Right lung (tissue), 10 donors: ENCODE measurements at places on chromosomes 5 and 9.
A peak's percentile ranks its signal among the peaks of the same experiment; 100 is the strongest.

- DNase-seq: no peak
Observed at GRCh38 chr5:83846624-83847350, 126.1 kb upstream of the HAPLN1 start.

- no peak for DNase-seq
Observed at GRCh38 chr5:148633067-148633377, 21.3 kb downstream of the HTR4 start.

GRCh38 chr5:133938039-133938821, 30.2 kb downstream of the C5orf15 start:
- no peak for DNase-seq

DNA sequence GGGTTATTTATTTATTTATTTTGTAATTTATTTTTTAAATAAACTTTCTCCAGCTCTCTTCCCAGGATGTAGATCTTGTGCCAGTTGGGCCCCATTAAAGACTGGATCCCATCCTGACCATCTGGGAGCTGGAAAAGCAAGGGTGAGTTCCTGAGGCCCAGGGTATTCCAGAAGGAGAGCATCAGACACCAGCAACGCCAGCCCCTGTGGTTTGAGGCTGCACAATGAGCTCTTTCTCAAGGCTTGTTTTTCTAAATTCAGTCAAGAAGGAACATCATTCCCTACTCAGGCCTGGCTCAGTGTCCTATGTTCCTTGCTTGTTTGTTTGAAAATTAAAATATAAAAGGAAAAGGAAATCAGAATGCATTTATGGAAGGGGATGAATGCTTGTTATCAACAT, 313.3 kb downstream of the EBF1 start:
- no peak for DNase-seq

GRCh38 chr5:59430066-59430685, 463.4 kb downstream of the PDE4D start:
- no peak for DNase-seq

- DNase-seq: no peak
Observed at GRCh38 chr9:127660886-127661741, 45.7 kb upstream of the CFAP157 start.

DNA sequence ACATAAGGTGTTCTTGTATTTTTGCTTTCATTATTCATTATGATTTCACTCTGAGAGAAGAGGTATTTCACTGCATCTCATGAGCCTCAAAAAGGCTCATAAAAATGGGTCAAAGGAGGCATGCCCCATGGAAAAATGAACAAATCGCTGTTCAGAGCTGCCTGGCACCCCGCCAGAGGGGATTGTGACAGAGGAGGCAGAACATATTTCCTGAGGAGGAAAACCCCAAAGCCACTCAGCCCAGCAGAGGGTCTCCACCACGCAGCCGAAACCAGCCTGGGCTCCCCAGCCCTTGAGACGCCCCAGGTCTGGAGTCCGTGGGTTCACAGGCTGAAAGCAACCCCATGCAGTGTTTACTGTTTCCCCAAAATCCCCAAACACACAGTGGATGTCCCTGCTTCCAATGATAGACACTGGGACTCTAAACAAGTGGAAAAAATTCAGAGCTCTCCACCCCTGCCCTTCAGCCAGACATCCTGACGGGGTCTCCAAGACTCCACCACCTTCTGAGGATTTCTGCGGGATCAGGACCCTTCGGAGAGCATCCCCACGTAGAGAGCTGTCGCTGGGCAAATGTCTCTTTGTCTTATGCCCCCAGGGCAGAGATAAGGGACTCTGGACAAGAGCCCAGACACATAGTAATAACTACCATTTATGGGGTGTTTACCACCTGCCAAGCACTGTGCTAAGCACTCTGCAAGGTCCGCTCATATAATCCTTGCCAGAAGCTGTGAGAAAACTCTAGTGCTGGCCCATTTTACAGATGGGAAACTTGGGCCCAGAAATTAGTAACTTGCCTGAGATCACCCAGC, 122.3 kb downstream of the PAX5 start:
- DNase-seq: peak; percentile 1

GRCh38 chr5:125559296-125559695, 812.9 kb upstream of the ZNF608 start:
- no peak for DNase-seq

GRCh38 chr5:139051392-139051791, 146.8 kb downstream of the SIL1 start:
- DNase-seq: no peak

DNA sequence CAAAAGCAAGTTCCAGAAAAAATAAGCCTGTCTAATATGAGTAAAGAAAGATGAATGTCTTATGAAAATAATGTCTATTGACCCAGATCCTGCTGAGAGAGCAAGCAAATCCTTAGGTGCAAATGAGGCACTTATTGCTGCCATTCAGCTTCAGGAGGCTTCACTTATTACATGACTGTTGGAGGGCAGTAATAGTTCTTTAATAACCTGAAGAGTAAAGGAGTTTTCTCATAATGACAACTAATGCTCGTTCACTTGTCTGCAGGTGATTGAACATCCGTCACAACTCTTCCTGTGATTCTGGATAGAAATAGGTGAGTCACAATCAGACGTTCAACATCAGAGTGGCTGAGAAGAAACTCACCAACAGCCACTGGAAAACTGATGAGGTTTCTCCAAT, 58.3 kb downstream of the SPOCK1 start:
- DNase-seq: no peak

DNA sequence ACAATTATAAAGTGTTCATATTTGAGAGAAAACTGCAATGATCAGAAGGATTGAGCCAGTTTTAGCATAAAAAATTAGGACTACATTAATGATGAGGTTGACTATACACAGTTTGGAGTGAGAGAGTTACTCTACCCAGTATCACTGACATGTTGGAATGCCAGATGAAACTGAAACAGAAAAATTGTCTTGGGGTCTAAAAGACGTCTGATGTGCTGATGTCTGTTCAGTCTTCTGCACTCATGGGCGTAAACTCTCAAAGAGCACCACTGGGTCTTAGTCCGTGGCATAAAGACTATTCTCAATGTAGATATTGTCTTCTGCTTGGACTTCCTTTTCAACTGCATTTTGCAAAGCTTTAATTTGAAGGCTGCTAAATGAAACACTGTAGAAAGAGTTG, 29.5 kb downstream of the HAVCR1 start:
- DNase-seq: no peak

DNA sequence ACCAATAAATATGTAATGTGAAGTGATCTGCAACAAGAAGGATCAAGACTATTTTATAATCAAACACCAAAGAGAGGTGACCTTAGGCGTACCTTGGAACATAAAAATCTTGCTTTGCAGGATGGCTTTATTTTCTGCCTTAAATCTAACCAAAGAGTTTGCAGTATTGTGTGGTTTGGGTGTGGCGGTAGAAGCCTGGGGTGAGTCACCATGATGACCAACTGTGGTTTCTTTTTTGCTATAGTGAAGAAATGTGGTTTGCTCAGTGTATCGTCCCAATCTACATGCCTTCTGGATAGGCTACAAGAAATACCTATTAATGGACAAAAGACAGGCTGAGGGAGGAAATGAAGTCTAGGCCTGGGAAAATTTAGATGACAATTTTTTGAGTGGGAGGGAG, 5.1 kb upstream of the CAST start:
- no peak for DNase-seq

- DNase-seq: no peak
Observed at GRCh38 chr9:115025721-115026120, 92.2 kb downstream of the TNC start.

DNA sequence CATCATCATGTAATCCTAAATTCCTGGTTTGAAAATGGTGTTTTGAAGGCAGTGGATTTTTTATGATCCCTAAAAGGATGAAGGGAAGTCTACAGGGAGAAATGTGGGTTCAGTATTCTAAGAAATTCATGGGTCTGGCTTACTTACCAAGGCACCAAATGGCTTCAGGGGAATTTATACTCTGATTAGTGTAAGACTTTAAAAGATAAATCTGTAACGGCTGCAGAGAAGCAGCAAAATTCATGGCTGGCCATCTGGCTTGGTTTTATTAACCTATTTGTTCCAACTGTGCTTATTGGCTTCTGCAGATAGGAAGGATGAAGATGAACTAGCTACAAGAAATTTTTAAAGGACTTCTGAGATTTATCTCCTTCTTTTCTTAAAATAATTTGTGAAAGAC, 222.8 kb downstream of the TENT4A start:
- DNase-seq: no peak

GRCh38 chr5:9507974-9508373, 37.9 kb downstream of the SEMA5A start:
- DNase-seq: no peak

GRCh38 chr5:68739752-68740151, 354.1 kb upstream of the SLC30A5 start:
- DNase-seq: no peak

GRCh38 chr5:10250806-10251276, 761 bp downstream of the CCT5 start:
- no peak for DNase-seq

DNA sequence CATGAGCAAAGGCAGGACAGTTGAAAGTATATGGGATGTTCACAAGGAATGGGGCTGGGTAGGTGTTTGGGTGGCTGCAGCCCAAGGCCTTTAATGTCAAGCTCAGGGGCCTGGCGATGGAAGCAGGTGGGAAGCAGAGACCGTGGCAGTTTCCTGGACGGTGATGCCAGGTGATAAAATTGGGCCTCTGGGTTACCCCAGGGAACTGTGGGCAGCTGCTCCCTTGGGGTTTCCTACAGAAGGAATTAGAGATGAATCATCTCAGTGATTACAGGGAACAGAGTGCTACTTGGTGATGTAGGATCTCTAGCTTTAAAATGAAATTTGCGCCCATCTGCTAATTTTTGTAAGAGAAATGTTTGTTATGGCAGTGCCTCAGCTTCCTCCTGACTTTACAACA, 39.2 kb downstream of the TSTD2 start:
- DNase-seq: no peak

DNA sequence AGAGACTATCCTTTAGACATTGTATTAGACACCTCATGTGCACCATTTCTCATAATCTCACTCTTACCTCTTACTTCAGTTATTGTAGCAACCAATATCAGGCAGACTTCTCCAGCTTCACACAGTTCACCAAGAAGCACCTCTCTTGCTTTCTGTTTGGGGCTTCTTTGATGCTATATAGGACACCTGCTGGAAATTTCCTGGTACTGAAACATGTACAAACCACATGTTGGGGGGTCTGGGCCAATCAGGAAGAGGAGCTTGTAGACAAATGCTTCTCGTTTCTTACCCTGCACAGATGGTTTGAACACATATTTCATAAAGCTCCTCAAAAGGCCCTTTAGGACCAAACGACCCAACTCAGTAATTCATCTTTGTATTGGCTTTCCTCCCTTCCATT, 212.1 kb downstream of the IZUMO3 start:
- no peak for DNase-seq

DNA sequence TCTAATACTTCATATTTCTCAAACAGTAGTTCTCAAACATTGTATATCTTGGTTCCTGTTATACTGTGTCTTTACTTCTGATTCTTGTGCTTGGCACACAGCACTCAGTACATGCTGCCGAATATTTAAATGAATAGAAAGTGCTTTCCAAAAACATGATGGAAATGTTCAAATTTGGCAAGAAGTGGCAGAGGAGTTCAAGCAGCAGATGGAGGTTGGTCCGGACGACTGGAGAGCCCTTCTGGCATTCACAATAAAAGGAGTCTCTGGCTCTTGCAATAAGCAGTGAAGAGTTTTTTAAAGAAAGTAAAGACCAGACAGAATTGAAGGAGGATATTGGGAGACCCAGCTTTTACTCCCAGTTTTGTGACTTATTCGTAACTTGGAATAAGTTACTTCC, 36.3 kb downstream of the TSTD2 start:
- no peak for DNase-seq

- DNase-seq: no peak
Observed at GRCh38 chr5:108669462-108669861, 78.2 kb upstream of the FER start.

- DNase-seq: no peak
Observed at GRCh38 chr5:95449460-95449859, 58.3 kb downstream of the FAM81B start.

DNA sequence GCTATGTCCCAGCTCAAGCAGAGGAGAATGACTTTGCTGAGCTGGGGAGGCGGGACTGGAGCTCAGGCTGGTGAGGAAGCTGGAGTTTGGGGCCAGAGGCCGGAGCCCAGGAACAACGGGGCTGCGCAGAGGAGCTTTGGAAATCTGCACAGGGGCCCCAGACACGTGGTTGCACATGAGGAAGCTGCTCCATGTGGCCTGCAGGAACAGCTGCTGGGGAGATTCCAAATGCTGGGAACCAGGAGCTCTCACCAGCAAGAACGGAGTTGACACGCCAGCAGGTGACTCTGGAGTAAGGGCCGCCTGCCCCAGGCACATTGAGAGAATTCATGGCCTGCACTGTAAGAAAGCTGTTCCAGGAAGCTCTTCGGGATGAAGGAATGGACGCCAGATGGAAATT, 91.0 kb downstream of the OLFM1 start:
- no peak for DNase-seq

DNA sequence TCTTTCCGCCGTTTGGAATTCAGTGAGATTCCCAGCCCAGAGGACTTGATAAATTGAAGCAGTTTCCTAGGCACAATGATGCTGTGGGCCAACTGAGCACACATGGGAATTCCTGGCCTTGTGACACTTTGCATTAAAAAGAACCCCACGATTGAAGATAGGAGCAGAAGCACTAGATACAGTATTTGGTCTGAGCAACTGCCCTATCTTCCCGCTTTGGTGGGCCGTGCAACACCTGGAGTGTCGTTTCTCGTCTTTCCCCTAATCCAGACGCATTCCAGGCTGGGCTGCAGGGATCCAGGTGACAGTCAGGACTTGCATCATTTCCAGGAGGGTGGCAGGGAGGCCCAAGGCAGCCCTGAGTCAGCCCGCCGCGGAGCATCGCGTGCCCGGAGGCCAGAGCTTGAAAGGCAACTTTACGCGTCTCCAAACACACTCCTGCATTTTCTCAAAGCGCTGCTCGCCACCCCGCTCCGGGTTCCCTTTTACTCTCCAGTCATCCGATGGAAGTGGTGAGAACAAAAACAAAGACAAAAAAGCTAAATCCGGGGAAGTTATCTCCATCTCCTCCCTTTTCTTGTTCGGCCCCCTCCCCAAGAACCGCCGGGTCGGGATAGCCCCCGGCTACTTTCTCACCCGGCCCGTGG, 753 bp upstream of the STC2 start:
- no peak for DNase-seq

DNA sequence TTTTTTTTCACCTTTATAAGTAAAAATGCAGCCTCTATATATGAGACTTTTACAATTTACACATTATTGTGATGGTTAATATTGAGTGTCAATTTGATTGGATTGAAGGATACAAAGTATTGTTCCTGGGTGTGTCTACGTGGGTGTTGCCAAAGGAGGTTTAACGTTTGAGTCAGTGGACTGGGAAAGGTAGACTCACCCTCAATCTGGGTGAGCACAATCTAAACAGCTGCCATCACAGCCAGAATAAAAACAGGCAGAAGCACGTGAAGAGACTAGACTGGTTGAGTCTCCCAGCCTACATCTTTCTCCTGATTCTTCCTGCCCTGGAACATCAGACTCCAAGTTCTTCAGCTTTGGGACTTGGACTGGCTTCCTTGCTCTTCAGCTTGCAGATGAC, 132.8 kb upstream of the DPYSL3 start:
- no peak for DNase-seq

GRCh38 chr5:95986937-95987520, 25.4 kb upstream of the ELL2 start:
- no peak for DNase-seq

- DNase-seq: no peak
Observed at GRCh38 chr5:141692919-141693725, 11.1 kb upstream of the ARAP3 start.

- DNase-seq: no peak
Observed at GRCh38 chr5:159003045-159004030, 96.4 kb downstream of the EBF1 start.
